ENCODE measurements at places on chromosomes 3 and 15.

DNA sequence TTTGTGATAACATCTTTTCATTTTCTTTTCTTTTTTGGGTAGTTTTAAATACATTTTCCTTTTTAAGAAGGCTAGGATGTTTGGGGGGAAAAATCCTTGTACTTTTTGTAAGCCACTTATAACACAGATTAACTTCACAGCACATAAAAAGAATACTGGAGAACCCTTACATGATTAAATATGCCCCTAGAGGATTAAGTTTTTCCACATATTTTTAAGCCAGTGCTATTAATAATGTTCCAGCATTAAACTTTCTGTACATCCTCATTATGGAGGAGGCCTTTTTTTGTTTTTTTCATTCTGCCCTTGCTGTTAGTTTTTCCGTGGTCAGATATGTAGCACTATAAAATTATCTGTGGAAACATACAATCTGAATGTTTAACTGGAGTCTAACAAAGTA, 147.9 kb downstream of the ATG7 start:
- DNase-seq: no peak

DNA sequence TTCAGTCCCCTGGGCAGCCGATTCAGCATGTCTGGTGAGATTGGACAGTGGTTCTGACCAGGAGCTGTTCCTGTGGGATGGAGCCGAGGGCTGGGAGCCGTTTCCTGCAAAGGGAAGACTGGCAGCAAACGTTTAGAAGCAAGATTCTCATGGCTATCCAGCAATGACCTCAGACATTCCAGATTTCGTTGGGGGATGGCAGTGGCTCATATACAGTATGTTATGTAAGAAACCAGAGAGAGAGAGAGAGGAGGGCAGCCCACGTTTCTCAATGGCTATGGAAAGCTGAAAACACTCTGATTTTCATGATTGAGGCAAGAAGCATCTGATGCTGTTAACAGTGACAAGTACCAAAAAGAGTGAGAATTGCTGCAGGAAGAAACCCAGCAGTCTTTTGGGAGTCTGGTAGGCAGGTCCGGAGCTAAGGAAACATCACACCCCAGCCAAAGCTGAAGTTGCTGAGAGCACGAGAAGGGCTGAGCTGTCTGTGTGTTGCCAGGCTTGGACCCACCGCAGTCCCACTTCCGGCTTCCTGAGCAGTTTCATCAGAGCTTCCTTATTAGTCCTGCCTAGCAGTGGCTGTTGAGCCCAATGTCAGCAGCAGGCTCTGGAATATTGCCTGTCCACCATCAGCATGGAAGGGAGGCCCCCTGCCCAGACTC, 25.6 kb upstream of the VPS8 start:
- no peak for DNase-seq

DNA sequence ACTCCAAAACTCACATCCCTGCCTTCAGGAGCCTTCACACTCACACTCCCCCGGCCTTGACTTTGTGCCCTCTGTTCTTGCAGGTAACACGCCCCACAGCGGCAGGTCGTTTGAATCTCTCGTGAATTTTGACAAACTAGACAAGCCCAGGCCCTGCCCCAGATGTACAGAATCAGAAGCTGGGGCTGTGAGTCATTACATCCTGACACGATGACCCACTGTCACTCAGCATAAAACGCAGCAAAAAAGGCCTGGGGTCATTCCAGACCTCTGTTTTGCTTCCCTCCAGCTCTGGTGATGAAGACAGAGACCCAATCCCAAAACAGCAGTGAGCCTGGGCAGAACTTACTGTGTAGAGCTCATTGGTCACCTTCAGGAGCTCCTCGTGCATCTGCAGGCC, 116.4 kb upstream of the RAD18 start:
- DNase-seq: no peak

GRCh38 chr15:72933976-72934375, 118.3 kb upstream of the NEO1 start:
- DNase-seq: no peak

DNA sequence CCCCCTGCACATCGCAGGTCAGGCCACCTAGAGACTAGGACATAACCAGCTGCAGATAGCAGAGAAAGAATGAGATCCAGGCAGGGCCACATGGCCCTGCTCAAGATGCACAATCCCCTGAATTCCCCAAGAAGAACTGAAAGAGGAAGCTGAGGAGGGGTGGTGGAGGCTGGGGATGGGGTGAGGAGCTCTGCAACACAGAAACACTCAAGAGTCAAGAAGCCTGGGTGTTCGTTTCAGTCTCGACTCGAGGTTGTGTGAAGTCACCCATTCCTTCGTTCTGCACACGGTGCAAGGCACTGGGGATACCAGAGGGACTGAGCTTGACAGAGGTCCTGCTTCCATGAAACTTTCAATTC, 62.0 kb downstream of the TLE3 start:
- no peak for DNase-seq

DNA sequence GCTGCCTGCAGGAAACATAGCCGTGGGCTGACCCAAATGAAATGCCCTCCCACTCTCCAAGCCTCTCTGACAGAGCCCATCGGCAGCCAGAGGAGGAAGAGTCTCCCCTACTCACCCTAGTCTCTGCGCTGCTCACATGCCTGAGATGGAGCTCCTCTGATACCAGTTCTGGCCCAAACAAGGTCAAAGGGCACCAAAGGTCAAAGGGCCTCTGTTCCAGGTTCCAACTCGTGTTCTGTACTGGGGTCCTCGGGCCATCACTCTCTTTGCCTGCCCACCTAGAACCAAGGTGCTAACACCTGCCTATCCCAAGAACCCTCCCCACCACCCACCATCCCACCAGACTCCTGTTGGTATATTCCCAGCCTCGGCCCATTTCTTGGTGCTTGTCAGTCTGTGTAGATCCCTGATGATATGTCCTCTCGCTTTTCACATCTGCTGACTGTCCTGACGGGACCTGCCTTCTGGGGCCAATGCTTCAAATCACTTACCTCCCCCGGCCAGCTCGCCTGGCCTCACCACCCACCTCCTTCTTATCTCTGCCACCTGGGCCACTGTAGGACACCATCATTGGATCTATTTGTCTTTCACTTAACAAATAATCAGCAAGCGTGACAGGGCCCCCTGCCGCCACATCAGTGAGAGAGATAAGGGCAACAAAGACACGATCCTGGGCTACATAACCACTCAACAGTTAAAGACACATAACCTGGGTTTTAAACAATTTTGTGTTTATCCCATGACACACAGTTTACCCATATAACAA, 90.4 kb downstream of the SRGAP3 start:
- no peak for DNase-seq

- DNase-seq: no peak
These were observed 104.2 kb upstream of the SLC7A14 start for GRCh38 chr3:170689893-170690660.

DNA sequence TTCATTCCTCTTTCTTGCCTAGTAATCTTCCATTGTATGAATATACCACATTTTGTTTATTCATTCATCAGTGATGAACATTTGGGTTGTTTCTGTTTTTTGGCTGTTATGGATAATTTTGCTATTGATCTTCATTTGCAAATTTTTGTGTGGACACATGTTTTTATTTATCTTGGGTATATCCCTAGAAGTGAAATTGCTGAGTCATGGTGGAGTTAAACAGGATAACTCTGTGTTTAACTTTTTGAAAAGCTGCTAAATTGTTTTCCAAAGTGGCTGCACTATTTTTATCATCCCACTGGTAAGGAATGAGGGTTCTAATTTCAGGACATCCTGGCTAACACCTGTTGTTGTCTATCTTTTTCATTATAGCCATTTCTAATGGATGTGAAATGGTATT, 74.6 kb upstream of the ARL6 start:
- DNase-seq: no peak

- DNase-seq: no peak
These were observed 127.9 kb downstream of the MITF start for GRCh38 chr3:69866988-69867720.

GRCh38 chr3:197877902-197878301, 72.1 kb upstream of the RPL35A start:
- DNase-seq: no peak

DNA sequence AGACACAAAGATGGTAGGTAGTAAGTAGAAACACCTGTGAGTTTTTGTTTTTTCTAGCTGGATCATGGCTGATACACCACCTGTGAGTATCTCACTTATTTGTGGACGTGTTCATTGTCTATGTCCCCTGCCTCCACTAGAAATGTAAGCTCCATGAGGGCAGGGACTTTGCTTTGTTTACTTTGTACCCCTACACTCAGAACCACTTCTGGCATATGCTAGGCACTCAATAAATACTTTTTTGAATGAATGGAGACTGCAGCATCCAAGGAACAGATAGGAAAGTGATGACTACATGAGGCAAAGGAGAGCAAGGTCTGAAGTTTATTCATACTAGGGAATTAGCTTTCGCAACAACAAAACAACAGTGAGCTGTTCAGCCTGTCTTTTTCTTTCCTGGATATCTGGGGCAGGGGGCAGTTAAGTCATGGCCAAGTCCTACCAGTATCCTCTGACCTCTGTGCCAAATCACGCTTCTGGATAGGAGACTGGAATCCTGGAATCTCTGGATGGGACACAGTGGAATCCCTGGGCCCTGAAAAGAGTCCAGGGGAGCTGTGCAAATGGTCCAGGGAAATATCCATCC, 11.6 kb upstream of the EPB42 start:
- DNase-seq: no peak

DNA sequence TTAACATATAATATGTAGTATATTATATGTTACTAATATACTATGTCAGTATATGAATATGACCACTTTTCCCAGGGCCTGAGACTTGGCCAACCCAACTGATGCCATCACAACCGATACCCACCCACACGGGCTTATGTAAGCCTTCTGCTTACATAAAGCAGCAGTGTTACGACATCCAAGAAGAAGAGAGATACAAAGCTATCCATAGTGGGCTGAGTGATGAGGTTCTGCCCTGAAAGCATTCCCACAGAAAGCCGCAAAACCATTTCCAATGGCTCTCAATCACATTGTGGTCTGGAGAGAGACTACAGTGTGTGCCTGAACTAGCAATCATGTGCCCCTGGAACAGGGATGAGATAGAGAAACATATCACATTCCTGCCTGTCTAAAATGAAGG, 177.9 kb downstream of the PLOD2 start:
- no peak for DNase-seq

DNA sequence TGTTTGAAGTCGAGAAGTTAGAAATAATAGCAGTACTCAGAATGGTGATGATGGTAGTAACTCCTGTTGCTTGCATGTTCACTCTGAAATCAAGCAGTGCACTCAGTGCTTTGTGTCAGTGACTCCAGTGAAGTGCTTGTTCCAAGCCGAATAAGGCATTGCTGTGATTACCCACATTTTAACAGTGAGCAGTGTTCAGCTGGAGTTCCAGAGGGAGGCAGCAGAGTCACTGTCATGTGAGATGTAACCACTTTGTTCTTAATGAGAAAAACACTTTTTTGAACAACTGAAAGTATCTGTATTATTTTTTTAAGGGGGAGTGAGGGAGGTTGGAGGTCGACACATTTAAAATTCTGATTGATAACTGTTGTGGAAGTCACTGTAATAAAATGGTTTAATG, 3.7 kb downstream of the MDFIC2 start:
- DNase-seq: no peak

DNA sequence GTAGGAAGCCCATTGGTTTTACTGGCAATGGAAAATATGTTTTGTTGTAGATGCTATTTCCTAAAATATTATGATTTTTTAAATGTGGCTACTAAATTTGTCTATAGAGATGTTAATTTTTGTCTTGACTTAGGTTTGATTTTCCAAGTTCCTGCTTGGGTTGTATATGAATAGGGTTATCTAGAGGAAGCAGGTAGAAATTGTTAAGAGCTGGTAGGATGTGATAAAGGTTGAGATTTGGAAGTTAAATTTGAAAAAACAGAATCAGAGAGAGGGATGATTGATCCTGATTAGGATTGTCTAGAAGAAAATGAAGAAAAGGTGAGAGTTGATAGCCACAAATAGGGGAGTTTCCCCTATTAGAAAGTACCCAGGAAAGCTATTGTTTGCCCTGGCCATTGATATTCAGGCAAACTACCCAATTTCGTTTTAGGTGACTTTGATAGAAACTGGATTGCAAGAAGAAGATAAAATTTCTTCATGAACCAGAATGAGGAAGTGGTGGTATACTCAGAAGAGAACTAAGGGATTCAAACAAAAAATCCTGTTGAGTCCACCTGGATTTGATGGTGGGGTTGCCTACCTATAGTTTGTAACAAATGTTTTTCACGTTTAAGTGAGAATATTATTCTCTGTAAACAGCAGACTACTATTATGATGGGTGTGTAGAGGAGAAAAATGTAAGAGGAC, 91.2 kb upstream of the PHLDB2 start:
- no peak for DNase-seq

- DNase-seq: no peak
These were observed 1039.1 kb downstream of the NAALADL2 start for GRCh38 chr3:175898194-175898593.

DNA sequence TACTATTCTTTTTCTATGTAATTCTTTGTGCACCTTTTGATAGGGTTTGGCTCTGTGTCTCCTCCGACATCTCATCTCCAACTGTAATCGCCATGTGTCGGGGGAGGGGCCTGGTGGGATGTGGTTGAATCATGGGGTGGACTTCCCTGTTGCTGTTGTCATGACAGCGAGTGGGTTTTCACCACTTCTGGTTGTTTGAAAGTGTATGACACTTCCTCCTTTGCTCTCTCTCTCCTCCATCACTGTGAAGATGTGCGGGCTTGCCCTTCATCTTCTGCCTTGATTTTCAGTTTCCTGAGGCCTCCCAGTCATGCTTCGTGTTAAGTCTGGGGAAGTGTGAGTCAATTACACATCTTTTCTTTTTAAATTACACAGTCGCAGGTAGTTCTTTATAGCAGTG, 225.8 kb upstream of the DPPA4 start:
- DNase-seq: no peak

GRCh38 chr3:48856469-48856868, 8.8 kb upstream of the PRKAR2A start:
- DNase-seq: no peak

DNA sequence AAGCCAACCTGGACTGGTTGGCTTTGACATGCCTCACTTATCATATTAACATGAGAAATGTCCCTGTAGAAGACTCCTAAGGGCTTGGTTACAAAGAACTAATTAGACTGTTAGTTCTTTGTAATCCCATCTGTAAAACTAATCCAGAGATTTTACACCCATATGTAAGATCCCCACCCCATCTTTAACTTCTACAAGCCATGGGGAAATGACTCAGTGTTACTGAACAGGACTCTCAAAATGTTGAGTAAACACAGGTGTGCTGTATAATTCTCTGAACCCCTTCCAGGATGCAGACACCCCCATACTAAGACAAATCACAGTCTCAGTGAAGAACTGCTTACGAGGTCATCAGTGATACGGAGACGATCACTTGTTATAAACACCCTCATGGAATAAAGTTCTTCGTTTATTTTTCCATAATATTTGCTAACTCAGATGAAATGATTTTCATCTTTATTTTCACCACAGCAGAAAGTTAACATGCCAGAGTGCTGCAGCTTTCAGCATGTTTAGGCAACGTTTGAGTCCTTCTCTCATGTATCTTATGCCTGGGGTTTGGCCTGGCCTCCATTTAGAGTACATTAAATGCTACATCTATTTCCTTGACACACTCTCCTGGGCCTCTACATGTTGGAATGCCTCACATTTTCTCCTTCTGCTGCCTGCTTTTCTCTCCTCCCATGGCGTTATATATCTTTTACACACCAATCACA, 55.3 kb upstream of the LEKR1 start:
- no peak for DNase-seq

- DNase-seq: no peak
These were observed 137.6 kb downstream of the PEAK1 start for GRCh38 chr15:77282333-77282732.

- DNase-seq: no peak
These were observed 19.9 kb upstream of the C3orf62 start for GRCh38 chr3:49296781-49297411.

Data from activated gamma-delta T cell (primary cell).